ENCODE measurements at places on chromosomes 4 and X.

- DNase-seq: no peak
These were observed 3.6 kb upstream of the SCARB2 start for GRCh38 chr4:76216975-76217814.

DNA sequence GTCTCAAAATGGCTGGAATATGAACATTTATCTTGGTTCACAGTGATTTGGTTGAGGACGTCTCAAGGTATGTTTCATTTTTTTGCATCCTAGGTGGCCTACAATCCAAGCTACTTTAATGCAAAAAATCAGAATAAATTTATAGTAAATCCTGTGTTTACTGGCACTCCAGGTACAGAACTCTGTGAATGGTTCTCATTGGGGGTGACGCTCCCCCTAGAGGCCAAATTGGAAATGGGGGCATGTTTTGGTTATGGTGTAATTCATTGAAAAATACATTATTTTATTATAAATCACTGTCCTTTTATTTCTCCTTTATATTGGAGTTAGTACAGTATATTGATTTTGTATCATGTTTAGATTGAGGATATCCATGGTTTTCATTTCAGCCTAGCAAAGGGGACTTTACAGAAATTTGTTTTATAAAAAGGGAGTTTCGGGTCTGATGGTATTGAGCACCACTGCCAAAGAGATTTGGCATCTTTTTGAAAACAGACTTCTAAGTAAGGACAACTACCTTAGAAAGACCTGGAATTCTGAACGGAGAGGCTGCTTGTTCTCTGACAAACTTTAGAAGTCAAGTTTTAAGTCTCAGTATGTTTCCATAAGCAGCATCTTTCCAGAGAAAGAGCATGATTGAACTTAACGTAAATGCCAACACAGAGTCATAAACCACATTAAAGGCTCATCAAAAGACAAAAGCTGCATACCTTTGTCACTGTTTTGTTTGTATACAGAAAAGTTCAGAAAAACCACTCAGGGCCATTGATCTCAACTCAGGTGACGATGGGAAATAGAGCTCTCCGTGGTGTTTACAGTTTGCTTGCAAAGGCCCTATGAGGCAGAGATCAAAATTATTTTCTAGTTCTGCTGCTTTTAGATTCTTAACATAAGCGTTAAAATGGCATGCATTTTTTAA lies 19.4 kb downstream of the MTM1 start:
- peak; percentile 26 for DNase-seq

DNA sequence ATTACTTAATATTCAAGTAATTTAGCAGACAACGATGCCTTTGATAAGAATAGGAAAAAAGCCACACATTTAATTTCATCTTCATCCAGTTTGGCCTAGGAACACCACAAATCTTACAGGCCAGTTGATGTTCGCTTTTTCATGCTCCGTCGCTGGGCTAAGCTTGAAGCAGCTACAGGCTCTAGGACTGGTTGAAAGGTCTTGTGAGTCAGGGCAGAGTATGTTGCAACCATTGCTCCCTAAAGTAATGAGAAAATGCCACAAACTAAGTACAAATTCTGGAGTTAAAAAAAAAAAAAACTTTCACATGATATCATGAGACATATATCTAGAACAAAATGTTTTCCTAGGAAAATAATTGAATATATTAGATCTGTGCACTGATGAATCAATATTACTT lies 123.8 kb downstream of the RPS6KA6 start:
- DNase-seq: no peak

GRCh38 chrX:15939737-15940136 lies 85.1 kb upstream of the AP1S2 start:
- DNase-seq: no peak
